Vagina (tissue), 2 donors: ENCODE measurements at places on chromosomes 5 and 9. TPM values are rescaled to one million over a fixed set of nuclear protein-coding genes. Genes with fewer than 3 reads are reported as not detected.

DNA sequence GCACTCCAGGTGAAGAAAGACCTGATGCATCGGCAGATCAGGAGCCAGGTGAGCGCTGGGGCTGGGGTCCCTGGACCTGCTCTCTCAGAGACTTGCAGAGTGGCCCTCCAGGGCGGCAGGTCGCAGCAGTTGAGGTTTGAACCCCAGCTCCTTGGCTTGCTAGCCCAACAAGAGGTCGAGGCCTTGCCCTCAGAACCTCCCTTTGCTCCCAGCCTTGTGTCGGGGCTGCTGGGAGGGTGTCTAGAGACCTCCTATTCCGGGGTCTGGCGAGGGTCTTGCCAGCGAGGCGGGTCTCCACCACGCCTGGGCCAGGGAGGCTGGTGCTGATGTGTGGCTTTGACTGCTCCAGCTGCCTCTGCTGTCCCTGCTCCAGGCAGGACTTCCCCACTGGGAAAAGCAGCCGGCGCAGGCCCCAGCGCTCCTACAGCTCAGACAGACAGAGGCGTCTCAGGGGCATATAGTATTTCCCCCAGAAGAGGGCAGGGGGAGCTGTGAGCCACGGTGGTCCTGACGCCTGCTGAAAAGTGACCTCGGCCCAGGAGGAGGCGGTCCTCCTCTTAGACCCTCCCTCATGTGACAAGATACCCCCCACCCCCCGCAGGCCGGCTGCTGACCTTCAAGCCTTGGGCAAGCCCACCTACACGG lies 38.3 kb downstream of the LRSAM1 start:
- H3K27ac ChIP-seq = no peak overlapping the region
- peaks cover 51% of the 10 kb centered on the region for H3K36me3 ChIP-seq
- H3K27me3 ChIP-seq = no peaks in the 10 kb centered on the region
- no peak overlapping the region for H3K4me3 ChIP-seq
- H3K4me1 ChIP-seq = peaks cover 10% of the 10 kb centered on the region

DNA sequence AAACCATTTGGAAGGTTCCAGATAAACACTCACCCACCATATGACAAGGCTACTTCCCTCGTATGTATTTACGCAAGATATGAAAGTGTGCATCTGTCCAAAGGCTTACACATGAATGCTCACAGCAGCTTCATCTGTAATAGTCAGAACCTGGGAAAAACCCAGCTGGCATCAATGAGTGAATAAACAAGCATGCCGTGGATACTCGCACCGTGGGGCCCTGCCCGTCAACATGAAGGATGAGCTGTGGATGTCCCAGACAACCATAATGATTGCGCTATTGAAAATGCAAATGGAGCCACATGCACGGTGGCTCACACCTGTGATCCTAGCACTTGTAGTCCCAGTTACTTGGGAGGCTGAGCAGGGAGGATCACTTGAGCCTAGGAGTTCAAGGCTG lies 60.6 kb upstream of the FCN1 start:
- no peaks in the 10 kb centered on the region for H3K27me3 ChIP-seq
- no peaks in the 10 kb centered on the region for H3K36me3 ChIP-seq
- no peaks in the 10 kb centered on the region for H3K4me1 ChIP-seq
- H3K27ac ChIP-seq = no peak overlapping the region
- H3K4me3 ChIP-seq = no peak overlapping the region
- DNase-seq = no peak

GRCh38 chr5:136364307-136364706 lies 1.0 kb downstream of the TRPC7 start:
- H3K36me3 ChIP-seq = no peaks in the 10 kb centered on the region
- DNase-seq = no peak
- H3K27me3 ChIP-seq = no peaks in the 10 kb centered on the region
- no peaks in the 10 kb centered on the region for H3K4me1 ChIP-seq
- no peak overlapping the region for H3K4me3 ChIP-seq

The TDRD7 gene
- 13.5 TPM for total RNA-seq

DNA sequence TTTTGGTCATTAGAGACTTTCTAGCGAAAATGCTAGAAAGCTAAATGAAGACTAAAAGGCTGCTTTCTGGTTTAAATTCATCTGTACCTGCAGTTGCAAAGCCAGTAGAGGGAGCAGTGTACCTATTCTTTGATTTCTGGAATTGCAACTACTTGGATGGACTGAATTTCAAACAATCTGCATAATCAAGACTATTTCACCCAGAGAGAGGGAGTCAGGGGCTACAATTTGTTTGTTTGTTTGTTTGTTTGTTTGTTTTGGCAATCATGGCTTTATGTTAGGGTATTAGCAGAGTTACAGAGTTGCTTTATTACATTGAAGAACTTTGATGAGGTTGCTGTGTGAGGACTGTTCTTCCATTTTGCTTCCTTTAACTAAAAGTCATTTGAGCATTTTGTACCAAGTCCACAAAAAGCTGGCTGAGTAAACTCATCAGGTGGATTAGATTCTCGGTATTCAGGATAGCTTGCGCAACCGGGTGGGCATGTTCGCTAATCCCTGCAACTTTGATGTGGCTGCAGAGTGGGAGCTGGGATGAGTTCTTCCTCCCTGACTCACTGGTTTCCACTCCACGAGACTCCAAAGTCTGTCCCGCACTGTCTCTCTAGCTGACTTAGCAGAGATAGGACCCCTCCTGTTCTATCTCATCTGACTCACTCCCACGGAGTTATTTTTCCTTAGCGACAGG lies 80.0 kb upstream of the TUT7 start:
- H3K27ac ChIP-seq = peak overlapping the region; percentile 23
- H3K27me3 ChIP-seq = no peaks in the 10 kb centered on the region
- no peak overlapping the region for H3K4me3 ChIP-seq
- no peak for DNase-seq
- peaks cover 10% of the 10 kb centered on the region for H3K4me1 ChIP-seq
- no peaks in the 10 kb centered on the region for H3K36me3 ChIP-seq

DNA sequence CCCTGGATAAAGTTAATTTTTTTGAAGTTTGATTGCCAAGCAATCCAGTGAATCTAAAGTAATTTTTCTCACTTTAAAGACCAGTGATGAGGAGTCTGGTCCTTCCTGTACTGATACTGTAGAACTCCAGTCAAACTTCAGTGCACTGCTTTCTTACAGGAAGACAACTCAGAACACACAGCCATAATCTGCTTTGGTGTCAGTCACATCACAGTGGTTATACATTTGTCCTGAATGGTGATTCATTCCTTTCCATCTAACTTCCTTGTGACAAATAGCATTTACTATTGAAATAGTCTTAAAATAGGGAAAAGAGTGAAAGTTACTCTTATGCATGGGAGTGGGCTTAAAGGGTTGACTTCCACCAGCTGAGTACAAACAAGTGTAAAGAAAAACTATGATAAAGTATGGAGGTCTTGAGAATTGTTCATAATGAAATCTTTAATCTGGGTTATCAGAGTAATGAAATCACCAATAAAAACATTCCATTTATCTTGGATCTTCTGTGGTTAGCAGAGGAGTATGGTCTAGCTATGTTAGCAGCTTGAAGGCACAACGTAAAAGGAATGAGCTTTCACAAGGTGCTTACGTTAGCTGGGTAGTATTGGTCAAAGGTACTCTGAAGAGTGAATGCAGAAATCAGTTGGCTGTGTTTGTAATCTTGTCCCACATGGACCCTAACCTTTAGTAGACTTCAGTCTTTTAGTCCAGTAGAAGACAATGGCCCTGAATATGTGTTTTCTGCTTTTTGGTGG lies 41.5 kb downstream of the DCP2 start:
- H3K36me3 ChIP-seq = no peaks in the 10 kb centered on the region
- H3K27me3 ChIP-seq = no peaks in the 10 kb centered on the region
- H3K4me3 ChIP-seq = no peak overlapping the region
- peaks cover 6% of the 10 kb centered on the region for H3K4me1 ChIP-seq

DNA sequence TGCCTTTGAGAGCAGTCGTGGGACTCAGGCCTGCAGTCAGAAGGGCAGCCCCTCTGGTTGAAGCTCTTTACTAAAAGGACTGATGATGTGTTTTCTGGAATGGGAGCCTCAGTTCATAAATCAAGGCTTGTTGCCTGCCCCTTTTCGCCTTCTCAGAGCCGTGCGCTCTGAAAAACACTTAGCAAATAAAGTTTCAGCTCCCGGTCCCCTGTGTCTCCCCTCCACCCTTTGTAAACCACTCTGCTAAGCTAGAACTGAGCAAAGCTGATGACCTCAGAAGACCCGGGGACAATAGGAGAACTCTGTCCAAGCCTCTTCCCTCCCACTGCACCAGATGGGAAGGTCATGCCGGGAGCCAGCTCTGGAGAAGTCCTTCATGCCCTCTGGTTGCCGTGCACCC lies 39.3 kb upstream of the ADRA1B start:
- H3K36me3 ChIP-seq = no peaks in the 10 kb centered on the region
- peaks cover 13% of the 10 kb centered on the region for H3K4me1 ChIP-seq
- H3K27me3 ChIP-seq = no peaks in the 10 kb centered on the region

- no peak for DNase-seq
- H3K36me3 ChIP-seq = no peaks in the 10 kb centered on the region
- no peaks in the 10 kb centered on the region for H3K27me3 ChIP-seq
- H3K4me1 ChIP-seq = peaks cover 16% of the 10 kb centered on the region
These were observed 118.8 kb downstream of the CDC42SE2 start for GRCh38 chr5:131382407-131383395.

The NSUN2 gene
- 43.2 TPM for total RNA-seq

DNA sequence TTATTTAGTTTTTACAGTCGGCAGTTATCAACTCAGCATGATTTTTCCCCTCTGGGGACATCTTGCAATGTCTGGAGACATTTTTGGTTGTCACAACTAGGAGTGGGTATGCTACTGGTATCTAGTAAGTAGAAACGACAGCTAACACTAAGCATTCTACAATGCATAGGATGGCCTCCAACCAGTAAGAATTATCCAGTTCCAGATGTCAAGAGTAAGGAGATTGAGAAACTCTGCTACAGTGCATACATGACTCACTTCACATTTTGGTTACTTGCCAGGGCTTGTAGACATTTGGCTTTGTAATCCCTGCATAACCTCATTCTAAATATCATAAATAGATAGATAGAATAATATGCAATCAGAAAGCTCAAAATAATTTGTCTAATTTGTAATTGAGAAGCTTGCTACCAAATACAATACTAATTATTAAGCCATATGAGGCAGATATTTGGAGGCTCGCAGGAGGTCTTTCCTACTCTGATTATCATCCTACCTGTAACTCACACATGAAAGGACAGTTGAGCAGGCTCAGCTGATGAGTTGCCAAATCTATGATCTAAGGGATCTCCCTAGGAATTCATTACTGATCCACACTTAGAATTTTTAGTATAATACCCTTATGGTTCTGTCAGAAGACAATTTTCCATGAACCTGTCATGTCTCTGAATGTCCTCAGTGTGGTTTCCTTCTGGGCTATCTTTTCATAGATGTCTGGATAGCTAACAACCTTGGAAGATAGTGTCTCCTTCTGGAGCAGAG lies 346.9 kb upstream of the TLE4 start:
- no peaks in the 10 kb centered on the region for H3K4me1 ChIP-seq
- H3K36me3 ChIP-seq = no peaks in the 10 kb centered on the region
- H3K4me3 ChIP-seq = no peak overlapping the region
- H3K27me3 ChIP-seq = no peaks in the 10 kb centered on the region
- DNase-seq = no peak

The IL31RA gene
- total RNA-seq = not detected

DNA sequence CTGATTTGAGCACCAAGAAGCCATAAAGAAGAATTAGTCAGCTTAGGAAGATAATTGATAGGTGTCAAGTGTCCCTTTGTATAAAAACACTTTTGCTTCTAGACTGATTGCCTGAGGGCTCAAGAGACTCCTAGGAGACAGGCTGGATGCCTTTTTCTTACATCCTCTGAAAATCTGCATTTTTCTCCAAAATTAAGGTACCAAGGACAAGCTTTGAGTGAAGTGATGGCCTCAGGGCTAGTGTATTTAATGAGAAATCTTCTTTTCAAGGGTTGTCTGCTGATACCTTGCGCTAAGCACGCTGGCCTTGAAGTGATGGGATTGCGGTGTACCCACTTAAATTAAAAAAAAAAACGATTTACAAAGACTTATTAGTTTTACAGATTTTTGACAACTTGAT lies 304.0 kb downstream of the TLR4 start:
- no peaks in the 10 kb centered on the region for H3K4me1 ChIP-seq
- H3K27me3 ChIP-seq = no peaks in the 10 kb centered on the region
- H3K4me3 ChIP-seq = no peak overlapping the region
- no peak overlapping the region for H3K27ac ChIP-seq
- no peaks in the 10 kb centered on the region for H3K36me3 ChIP-seq
- no peak for DNase-seq

GRCh38 chr5:53871050-53871449 lies 310.6 kb downstream of the NDUFS4 start:
- no peaks in the 10 kb centered on the region for H3K36me3 ChIP-seq
- no peaks in the 10 kb centered on the region for H3K27me3 ChIP-seq
- DNase-seq = no peak
- no peak overlapping the region for H3K27ac ChIP-seq
- H3K4me1 ChIP-seq = no peaks in the 10 kb centered on the region

DNA sequence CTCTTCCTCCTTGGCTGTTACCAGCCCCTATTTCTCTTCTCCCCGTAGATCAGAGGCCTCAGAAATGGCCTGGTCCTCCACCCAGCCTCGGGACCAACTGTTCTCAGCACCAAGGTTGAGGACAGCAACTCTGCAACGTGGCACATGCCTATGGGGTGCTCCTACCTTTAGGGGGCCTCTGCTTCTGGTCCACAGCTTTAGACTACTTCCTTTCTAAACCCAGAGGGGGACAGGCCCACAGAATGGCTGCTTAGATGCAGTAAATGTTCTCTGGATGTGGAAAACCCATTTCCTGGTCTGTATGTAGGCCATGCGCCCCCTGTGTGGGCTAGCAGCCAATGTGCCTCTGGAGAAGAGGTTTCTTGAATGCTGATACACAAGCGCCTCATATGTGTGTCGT lies 68.4 kb downstream of the NRG2 start:
- H3K27me3 ChIP-seq = no peaks in the 10 kb centered on the region
- peak; percentile 62 for DNase-seq
- no peaks in the 10 kb centered on the region for H3K4me1 ChIP-seq
- H3K27ac ChIP-seq = no peak overlapping the region
- no peaks in the 10 kb centered on the region for H3K36me3 ChIP-seq

The LCP2 gene
- 25.5 TPM for total RNA-seq

DNA sequence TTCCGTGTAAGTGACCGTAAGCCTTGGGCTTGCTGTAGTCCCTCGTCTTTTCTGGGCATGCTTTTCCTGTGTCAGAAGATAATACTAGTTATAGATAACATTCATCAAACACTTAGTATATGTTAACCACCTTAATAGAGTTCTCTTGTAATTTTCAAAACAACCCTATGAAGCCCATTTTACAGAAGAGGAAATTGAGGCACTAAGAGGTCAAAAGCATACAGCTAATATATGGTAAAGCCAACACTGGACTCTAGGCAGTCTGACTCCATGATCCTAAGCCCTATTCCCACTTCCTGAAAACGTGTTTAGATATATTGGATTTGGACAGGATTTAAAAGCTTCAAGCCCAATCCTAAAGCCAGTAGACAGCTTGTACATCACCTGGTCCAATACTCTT lies 153.8 kb downstream of the CEP120 start:
- no peak overlapping the region for H3K4me3 ChIP-seq
- H3K4me1 ChIP-seq = no peaks in the 10 kb centered on the region
- no peak for DNase-seq
- no peaks in the 10 kb centered on the region for H3K27me3 ChIP-seq
- H3K36me3 ChIP-seq = no peaks in the 10 kb centered on the region

DNA sequence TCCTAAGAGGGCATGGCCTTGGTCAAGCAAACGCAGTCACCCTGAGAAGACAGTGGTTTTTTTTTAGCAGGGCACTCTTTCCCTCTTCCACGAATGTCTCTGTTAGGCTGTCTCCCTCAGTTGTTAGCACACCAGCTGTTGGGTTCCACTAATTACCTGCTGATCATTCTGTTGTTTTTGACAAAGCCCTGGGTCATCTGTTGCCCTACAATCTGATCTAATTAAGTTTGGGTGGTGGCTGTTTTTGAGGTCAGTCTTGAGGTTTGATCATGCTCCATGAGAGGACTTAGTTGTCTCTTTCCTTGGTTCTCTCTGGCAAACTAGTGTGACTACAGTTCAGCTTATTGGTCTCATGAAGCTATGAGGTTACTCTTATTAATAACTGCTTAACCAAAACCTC lies 5.0 kb upstream of the PTPDC1 start:
- no peak overlapping the region for H3K4me3 ChIP-seq
- no peaks in the 10 kb centered on the region for H3K36me3 ChIP-seq
- no peak overlapping the region for H3K27ac ChIP-seq
- peaks cover 7% of the 10 kb centered on the region for H3K4me1 ChIP-seq
